ENCODE measurements at places on chromosomes 7 and 10. TPM values are rescaled to one million over a fixed set of nuclear protein-coding genes. Genes with fewer than 3 reads are reported as not detected.

Gene CACUL1
- 12.7 TPM for total RNA-seq

Gene LIMK1
- 37.5 TPM for total RNA-seq

Gene ACTR3C
- not detected for total RNA-seq

Gene ZP3
- total RNA-seq = 19.7 TPM

Gene NYAP1
- total RNA-seq = 1.2 TPM

Gene LRRC17
- 0.22 TPM for total RNA-seq

Gene OR2A12
- not detected for total RNA-seq

Gene ITGB8
- 0.95 TPM for total RNA-seq

Gene SLC35B4
- total RNA-seq = 32.4 TPM

Gene UNC5B
- total RNA-seq = 0.48 TPM

Gene NUTM2A
- 0.09 TPM for total RNA-seq

Gene SLC37A3
- 30.2 TPM for total RNA-seq

Gene TET1
- 0.52 TPM for total RNA-seq

Gene VTI1A
- 15.8 TPM for total RNA-seq

Gene MBLAC1
- total RNA-seq = 2.7 TPM

Gene BMI1
- total RNA-seq = 33.0 TPM

Gene C10orf120
- not detected for total RNA-seq

Gene MMD2
- total RNA-seq = not detected

Gene CLDN3
- total RNA-seq = 2.9 TPM

Gene OR2A1
- total RNA-seq = not detected

Gene PHTF2
- total RNA-seq = 15.9 TPM

Gene VWDE
- 0.60 TPM for total RNA-seq

Gene CLDN4
- 4.2 TPM for total RNA-seq

Gene C10orf143
- total RNA-seq = 1.2 TPM

Gene KIAA1549
- 8.2 TPM for total RNA-seq

Gene SOSTDC1
- not detected for total RNA-seq

Gene FZD8
- total RNA-seq = 8.7 TPM

Gene PPP1R3C
- total RNA-seq = 13.7 TPM

Gene SEMA4G
- 8.3 TPM for total RNA-seq

Gene EBLN1
- not detected for total RNA-seq

Gene C10orf105
- not detected for total RNA-seq

Gene NCF1
- 0.08 TPM for total RNA-seq

Gene GATA3
- 4.0 TPM for total RNA-seq

Gene CYP3A7
- not detected for total RNA-seq

Gene CFTR
- 0.24 TPM for total RNA-seq

Gene ADAM12
- 5.4 TPM for total RNA-seq

Gene FOXK1
- 11.3 TPM for total RNA-seq

Gene CYP2E1
- total RNA-seq = 0.22 TPM

Gene FAM237B
- total RNA-seq = not detected

Gene WDFY4
- total RNA-seq = not detected

Gene SPDYE6
- total RNA-seq = not detected

Gene ZC3HAV1L
- 6.8 TPM for total RNA-seq

Gene FAM180A
- not detected for total RNA-seq

Measured in A549 treated with RU486 at 1 μM for 4 hours (cell line).